SW 1271 (cell line): ENCODE measurements at places on chromosomes 1 and 21.

DNA sequence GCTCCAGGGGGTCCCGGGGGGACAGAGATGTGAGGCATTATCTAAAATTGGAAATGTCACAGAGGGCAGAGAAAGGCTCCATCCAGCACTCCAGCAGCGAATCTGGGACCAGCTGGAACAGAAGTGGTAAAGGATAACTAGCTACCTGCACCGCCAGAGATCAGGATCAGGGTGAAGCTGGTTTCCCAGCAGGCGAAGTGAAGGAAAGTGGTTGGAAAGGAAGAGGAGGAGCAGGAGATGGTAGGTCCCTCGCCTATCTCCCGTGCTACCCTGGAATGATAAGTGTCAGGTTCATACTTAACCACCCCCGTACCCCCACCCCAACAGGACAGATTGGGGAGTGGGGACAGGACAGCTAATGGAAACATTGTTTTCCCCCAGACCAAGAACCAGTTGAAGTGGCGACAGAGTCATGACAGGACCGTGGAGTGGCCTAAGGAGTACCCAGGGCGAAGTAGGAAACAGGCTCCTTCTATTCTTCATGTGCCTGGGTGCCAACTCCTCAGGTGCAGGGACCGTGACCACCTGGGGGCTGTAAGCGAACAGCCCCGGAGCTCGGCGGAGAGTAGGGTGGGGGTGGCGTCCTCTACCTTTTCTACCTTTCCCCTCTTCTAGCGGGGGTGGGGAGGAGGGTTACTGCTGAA is 717 bp downstream of the B4GALT3 start:
- no peak for DNase-seq

- no peak for DNase-seq
These were observed 44.2 kb upstream of the MARK1 start for GRCh38 chr1:220483700-220484099.

DNA sequence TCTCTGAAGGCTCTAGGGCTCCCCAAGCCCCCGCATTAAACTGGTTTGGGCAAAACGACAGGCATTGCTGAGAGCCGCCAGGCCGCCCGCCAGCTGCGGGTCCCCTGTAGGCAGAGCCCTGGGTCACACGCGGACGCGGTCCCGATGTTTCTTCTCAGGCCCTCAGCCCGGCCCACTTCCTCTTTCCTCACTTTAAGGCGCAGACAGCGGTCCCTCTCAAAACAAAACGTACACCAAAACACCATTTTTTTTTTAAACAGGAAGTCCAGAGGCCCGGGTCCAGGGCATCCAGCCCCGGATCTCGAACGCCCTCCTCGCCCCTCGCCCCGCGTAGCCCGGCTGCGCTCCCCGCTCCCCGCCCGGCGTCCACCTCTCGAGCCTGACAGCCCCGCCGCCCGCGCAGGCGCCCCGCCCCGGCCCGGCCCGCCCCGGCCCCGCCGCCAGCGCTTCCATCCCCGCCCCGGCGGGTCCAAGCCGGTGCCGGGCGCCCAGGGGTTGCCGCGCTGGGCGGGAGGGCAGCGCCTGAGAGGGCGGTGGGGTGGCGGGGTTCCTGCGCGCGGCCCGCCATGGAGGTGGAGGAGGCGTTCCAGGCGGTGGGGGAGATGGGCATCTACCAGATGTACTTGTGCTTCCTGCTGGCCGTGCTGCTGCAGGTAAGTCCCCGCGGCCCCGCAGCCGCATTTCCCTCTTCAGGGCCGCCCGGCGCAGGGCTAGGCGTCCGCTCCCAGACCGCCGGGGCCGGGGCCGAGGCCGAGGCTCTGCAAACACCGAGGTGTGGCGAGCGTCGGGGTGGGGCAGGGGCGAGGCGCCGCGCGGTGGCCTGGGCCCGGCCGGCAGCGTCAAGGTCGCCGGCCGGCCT is at the start of gene SLC22A15:
Gene SLC22A15 (plus strand): TSS at position 452 of the 859 bp plus-strand sequence. CDS start 115 bp downstream, at position 567.
- peak; percentile 54 for DNase-seq

DNA sequence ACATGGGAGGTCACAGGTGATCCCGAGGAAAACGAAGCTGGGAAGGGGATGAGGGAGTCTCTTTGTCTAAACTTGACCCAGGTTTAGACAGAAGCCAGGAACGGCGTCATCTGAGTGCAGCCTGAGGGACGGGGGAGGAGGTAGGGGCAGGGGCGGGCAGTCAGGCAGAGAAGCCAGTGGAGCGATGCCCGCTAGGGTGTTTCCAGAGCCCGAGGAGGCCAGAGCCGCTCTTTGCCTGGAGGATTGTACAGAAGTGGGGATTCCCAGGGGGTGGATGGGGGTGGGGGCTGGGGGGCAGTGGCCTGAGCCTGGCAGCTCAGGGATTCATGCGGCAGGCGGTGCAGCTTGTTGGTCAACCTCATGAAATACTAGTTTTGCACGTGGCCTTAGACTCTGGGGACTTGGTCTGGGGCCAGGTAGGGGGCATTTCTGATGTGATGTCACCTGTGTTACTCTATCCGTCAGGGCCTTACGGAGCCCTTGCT is 58.4 kb downstream of the VPS26C start:
- DNase-seq, result no peak

DNA sequence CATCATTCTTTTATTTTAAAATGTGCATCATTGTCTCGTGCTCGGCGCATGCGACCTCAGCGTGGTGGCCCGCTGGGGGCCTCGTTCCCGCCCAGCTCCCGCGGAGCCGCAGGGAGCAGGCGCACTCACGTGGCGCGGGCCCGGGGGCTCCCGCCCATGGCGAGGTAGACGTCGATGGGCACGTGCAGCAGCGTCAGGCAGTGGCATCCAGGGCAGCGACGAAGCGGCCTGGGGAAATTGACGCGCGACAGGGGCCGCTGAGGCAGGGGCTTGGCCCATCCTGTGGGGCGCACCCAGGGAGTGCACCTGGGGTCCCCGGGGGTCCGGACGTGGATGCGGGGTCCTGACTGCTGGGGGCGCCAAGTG is 994 bp downstream of the FAM229A start:
- DNase-seq, result no peak

DNA sequence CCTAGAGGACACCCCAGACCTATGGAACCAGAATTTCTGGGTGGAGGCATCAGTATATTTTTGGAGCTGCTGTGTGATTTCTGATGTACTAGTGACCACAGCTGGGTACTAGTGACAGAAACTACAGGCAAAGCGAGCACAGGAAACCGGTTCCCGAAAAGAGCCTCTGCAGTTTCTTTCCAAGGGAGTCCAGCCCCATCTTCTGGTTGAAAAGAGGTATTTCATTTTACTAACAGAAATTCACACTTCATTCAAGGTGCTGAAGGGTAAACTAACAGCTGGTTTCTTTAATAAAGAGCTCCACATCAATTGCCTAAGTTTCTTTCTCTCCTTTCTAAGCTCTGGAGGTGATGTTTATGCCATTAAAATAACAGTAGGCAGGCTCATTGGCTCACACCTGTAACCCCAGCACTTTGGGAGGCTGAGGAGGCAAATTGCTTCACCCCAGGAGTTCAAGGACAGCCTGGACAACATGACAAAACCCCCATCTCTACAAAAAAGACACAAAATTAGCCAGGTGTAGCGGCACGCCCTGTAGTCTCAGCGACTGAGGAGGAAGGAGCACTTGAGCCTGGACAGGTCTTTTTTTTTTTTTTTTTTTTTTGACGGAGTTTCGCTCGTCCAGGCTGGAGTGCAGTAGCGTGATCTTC is 22.0 kb downstream of the THAP3 start:
- DNase-seq, result no peak

GRCh38 chr1:9907441-9907840 is 2.6 kb downstream of the CTNNBIP1 start:
- DNase-seq, result no peak

- DNase-seq, result no peak
These were observed 5.8 kb downstream of the SDC3 start for GRCh38 chr1:30902593-30903290.

DNA sequence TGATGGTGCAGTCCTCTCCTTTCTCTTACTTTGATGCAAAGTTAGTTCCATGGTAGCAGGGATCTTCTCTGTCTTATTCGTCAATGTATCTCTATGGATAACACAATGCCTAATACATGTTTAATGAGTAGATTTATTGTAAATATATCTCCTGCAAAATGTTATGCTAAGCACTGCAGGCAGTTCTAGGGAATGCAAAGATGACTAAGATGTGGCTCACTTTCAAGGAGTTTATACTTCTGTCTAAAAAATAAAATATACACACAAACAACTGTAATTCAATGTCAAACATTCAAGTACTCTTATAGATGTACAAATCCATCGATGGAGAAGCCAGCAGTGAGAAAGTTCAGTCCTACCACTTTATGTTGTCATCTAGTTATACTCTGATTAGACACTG is 194.3 kb downstream of the KCTD3 start:
- no peak for DNase-seq

- no peak for DNase-seq
These were observed 17.2 kb upstream of the MCOLN3 start for GRCh38 chr1:85065550-85065949.

GRCh38 chr1:214174508-214175199 is 106.3 kb upstream of the SMYD2 start:
- DNase-seq, result no peak
